Posterior cingulate gyrus (tissue), 11 donors: ENCODE measurements at places on chromosomes 7 and 10.
A peak's percentile ranks its signal among the peaks of the same experiment; 100 is the strongest.

DNA sequence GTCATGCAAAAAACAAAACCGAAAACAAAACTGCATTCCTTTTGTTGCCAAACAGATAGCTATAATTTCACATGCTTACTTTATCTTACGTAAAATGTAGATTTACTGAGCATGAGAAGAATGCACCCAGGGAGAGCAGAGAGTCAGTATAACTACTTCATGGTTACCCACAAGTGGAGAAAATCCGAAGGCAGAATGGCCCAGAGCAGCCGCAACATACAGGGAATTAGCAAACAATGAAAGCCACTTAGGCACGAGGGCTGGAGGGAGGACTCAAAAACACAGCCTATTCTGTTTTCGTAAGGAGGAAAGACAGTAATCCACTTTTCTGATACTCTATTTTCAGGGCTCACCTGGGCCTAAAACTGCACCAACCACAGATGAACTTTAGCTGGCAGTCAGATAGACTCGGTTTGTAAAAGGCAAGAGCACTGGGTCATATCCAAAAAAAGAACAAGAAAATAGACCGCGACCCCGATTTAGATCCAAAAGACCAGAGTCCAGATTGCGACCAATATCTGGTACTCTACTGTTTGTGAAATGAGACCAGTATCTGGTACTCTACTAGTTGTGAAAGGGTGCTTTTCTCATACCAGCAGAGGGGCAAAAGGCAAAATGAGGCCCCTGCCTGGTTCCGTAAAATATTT lies 1.3 kb downstream of the ITPRIP start:
- no peak for DNase-seq

- DNase-seq, result peak; percentile 42
Observed at GRCh38 chr7:157601530-157601929, 264.7 kb downstream of the DNAJB6 start.

DNA sequence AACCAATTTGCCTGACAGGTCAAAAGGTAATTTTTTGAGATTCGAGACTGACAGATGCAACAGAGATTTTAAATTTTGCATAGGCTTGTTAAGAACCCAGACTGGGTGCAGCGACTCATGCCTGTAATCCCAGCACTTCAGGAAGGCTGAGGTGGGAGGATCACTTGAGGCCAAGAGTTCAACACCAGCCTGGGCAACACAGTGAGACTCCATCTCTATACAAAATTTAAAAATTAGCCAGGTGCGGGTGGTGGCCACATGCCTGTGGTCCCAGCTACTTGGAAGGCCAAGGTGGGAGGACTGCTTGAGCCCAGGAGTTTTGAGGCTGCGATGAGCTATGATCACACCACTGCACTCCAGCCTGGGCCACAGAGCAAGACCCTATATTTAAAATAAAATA lies 34.6 kb downstream of the AMZ1 start:
- DNase-seq, result no peak

GRCh38 chr10:96152437-96152836 lies 22.3 kb downstream of the ZNF518A start:
- no peak for DNase-seq

DNA sequence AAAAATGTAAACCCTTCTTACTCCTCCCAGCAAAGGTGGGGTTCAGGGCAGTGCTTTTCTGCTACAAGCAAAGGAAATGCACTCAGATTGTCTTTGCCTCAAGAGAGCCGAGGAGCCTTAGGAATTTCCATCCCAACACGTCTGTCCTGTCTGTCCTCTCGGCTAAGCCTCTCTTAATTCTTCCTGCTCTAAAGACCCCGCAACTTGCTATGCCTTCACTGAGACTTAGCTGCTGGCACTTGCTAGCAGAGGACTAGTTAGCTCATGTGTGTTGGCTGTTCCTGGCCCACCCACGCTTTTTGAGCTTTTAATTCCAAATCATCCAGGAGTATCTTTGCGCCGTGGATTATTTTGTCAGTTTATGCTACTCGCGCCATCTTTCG lies 481 bp upstream of the NPM3 start:
- no peak for DNase-seq

- DNase-seq, result no peak
Observed at GRCh38 chr10:129039406-129040370, 427.4 kb upstream of the MGMT start.

DNA sequence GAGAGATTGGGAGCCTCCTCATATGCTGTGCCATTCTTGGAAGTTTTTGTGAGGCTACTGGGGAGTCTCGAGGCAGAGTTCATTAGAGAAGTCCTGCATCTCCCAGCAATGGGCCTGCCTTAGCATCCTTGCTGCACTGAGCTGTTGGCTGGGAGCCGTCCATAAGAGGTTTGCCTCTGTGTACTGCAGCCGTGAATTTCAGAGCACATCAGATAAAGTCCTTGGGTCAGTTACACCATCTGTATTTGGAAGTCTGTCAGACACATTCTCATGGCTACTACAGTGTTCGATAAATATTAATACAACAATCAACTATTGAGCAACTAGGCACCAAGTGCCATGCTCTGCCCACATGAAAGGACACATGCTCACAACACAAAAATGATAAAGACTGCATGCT lies 100.5 kb upstream of the SEC61G start:
- DNase-seq, result no peak

DNA sequence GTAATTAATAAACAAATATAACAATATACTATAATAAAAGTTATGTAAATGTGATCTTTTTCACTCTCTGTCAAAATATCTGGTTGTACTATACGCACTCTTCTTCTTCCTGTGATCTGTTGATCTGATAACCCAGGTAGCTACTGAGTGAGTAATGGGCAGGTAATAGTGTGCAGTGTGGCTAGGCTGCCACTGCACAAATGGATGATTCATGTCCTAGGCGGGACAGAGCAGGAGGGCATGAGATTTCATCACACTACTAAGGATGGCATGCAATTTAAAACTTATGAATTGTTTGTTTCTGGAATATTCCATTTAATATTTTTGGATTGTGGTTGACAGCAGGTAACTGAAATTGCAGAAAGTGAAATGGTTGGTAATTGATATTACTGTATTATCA lies 44.5 kb downstream of the TAS2R16 start:
- DNase-seq, result no peak

GRCh38 chr10:130212746-130213145 lies 76.6 kb downstream of the GLRX3 start:
- DNase-seq, result no peak

DNA sequence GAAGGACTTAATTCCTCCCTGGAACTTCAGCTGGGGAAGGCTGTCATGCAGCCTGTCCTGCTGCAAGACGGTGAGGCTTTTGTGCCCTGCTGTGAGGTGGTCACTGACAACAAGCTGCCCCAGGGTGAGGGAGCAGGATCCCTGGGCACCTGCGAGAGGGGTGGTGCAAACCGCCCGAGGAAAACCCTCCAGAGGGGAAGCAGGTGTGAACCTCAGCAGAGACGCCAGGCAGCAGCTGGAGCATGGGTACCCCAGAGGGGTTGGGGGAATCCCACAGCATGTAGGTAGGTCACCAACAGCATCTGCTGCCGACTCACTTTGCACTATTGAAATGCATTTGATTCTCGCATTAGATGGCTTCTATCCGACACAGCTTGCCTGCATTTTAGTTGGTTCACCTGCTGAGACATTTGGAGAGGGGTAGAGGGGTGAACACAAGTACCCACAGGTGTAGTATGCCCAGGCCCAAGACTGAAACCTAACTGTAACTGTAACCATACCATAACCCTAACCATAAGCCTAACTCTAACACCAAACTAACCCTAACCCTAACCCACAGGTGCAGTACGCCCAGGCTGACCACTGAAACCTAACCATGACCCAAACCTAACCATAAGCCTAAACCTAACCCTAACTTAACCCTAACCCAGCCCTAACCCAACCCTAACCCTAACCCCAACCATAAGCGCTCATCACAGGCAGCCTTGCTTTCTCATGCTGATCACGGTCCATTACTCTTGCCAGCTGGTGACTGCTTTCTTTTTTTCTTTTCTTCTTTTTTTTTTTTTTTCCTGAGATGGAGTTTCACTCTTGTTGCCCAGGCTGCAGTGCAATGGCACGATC lies 85.9 kb downstream of the ELFN1 start:
- no peak for DNase-seq

DNA sequence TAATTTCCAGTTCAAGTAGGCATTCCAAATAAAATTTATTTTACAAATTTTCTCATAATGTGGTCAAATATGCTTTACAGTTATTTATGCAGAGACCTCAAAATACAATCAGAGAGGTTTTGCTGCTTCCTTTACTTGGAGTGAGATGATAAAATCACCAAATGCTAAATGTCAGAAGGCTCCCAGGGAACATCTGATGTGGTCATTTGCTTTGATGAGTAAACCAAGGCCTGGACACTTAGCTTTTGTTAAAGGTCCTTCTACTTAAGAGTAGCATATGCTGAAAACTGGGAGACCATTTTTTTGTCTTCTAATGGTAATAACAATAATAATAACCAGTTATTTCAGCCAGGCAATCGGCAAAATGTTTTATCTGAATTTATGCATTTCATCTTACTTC lies 60.6 kb upstream of the AKR1E2 start:
- no peak for DNase-seq

DNA sequence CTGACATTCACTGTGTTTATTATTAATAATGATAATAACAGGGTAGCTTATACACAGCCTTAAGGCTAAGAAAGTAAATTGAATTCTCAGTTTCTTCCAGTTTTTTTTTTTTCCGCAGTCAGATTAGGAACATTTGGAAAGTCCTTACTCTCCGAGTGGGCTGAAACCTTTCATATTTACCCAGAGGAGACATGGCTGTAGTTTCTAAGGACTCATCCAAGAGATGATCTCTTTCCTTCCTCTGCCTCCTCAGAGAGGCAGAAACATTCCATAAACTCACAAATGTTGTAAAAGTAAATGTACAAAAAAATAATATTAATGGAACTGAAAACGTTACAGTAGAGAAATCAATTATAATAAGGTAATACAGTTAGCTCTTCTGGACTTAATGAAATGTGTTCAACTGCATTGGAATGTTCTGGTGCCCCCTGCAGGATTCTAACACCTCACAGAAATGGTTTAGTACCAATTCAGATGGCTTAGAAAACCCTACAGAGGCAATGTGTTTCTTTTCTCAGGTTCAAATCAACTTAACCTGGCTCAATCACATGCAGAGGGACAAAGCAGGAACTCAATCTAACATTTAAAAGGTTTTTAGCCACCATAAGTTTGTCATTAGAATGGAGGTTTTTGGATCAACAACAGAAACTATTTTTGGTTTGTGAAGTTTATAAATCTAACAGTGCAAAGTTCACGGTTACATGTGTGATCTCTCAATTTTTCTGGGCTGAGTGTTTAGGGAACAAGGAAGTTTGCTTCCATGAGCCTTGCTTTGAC lies 71.7 kb downstream of the ICA1 start:
- DNase-seq, result peak; percentile 39
